T47D (cell line): ENCODE measurements at places on chromosomes 5 and 9.

GRCh38 chr5:97266576-97266975 lies 83.5 kb upstream of the RIOK2 start:
- no peak for DNase-seq

DNA sequence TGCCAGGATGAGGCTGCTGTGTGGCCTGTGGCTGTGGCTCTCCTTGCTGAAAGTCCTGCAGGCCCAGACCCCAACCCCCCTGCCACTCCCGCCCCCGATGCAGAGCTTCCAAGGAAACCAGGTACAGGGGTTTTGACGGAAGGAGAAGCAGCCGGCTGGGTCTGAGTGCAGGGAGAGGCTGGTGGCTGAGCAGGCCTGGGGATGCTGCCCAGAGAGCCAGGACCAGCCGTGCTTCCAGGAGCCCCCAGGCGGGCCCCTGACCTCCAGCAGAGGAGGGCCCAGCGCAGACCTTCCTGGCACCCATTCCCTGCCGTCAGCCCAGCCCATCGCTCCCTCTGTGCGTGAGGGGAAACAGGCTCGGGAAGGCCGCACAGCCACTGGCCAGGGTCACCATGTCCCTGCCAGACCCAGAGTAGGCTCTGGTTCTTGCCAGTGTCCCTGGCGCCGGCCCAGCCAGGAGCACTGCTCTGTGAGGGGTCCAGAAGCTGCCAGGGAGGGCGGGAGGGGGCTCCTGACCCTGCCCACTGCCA lies 313 bp downstream of the LCN12 start:
- DNase-seq: no peak

DNA sequence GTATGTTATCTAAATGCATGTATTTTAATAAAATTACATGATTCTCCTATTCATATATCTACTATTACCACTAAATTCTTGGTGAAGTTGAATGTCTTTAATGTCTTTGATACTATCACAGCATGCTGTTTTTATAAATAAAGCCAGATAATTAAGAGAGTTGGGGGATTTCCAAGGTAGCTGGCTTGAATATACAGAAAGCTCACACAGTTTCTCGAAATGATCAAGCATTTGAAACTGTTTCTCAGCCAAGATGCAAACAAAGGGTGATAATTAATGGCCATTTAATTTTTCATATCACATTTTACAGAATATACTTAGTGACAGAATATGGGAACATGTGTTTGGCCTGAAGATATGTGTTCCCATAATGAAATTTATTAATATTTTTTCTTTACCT lies 145.6 kb upstream of the CDH12 start:
- DNase-seq: no peak

- peak; percentile 31 for DNase-seq
Observed at GRCh38 chr5:1037123-1037670, 28.6 kb downstream of the NKD2 start.

DNA sequence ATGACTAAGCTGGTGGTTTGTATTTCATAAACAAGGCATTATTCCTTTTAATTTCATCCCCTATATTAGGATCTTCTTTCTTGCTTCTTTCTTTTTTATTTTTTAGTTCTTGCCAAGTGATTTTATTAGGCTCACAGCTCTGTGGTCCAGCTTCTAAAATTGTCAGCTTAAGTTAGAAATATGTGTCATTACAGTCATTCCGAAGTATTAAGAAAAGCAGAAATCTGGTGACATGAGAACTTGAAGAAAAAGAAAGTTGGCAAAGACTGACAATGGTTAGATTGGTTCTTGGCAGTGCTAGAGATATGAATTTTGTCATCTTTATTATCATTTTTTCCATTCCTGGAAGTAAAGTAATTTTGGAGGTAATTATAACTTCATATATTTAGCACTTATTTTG lies 166.5 kb upstream of the PRR16 start:
- no peak for DNase-seq

DNA sequence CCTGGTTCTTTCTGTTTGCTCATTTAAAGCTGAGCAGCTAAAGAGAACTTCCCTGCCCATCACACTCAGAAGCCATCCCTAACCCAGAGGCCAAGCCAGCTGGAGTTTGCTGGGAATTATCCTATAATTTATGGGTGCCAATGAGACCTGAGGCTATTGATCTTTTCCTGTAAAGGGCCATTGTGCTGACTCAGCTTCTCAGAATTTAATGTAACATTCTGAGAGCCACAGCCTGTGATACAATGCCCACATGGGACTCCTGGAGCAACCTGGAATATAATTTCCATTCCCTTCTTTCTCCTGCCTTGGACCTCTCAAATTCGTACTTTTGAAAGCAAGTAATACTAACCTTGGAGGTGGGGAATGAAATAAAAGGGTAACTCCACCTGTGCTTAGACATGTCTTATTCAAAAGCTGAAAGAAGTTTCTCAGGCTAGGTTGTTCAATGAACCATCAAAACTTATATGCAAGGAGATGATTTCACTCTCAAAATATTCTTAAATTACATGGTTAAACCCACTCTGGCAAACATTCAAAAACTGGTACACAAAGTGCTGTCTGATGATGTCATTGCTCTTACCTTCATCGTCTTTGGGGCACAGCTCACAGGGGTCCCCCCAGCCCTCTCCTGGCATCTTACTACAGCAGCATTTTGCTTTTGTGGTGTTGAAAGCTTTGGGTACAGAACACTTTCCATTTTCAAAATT lies 206.7 kb downstream of the SLC12A2 start:
- DNase-seq: peak; percentile 24

DNA sequence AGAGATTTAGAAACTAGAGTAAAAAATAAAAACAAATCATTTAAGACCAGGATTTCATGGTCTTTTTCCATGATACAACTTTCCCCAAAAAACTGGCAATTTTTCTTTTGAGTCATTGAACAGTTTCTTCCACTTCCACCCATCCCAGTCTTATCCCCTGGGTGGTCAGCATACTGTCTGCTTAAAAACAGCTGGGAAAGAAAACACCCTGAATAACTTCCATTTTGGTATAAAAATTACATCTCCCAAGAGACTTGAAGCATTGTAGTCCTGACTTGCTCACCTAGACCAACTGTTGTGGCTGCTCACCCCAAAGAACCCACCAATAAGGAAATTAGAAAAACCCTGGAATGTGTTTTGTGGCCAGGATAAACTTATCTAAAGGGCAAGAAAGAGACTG lies 731.3 kb downstream of the NR2F1-AS1 start:
- no peak for DNase-seq

- DNase-seq: no peak
Observed at GRCh38 chr5:137176126-137176525, 323.0 kb downstream of the SPOCK1 start.

- no peak for DNase-seq
Observed at GRCh38 chr9:136402067-136402466, 2.1 kb upstream of the SNAPC4 start.
